AG08396 (cell line): ENCODE measurements at places on chromosomes 16 and 17.

- no peak for DNase-seq
Measured at GRCh38 chr16:50402298-50402895, 33.6 kb upstream of the BRD7 start.

DNA sequence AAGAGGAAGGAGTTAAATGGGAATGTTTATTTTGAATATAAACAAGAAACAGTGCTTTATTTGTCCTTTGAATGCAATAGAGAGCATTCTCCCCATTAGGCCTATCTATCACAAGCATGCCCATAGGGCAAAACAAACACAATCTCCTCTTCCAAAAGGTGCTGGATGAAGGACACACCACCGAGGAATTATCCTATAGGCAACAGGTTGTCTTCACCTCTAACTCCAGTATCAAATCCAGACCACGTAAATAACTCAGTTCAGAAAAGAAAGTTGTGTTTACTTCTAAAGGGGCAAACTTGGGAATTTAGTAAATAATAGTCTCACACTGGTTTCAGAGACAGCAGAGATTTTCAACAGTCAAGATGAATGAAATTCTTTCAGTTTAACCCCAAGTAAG, 83.7 kb upstream of the CLEC18B start:
- no peak for DNase-seq

DNA sequence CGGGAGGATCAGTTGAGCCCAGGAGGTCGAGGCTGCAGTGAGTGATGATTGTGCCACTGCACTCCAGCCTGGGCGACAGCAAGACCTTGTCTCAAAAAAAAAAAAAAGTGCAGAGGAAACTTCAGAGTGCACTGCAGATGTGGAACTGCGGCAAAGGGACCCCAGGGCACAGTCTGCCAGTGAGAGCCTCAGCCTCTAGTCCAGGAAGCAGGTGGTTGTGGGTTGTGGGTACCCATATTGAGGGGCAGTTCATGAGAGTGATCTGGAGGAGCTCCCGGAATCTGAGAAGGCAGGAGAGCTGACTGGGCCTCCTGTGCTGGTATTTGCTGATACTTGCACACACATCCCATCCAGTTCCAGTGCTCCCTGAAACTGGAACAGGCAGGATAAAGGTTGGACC, 13.1 kb downstream of the FOXN1 start:
- no peak for DNase-seq

- no peak for DNase-seq
Measured at GRCh38 chr17:73744411-73744810, 100.2 kb upstream of the SDK2 start.

GRCh38 chr17:82175201-82175600, 37.4 kb downstream of the CCDC57 start:
- no peak for DNase-seq

GRCh38 chr16:76854234-76854633, 336.8 kb upstream of the MON1B start:
- DNase-seq, result no peak

GRCh38 chr16:72169708-72170107, 2.2 kb downstream of the PMFBP1 start:
- DNase-seq, result no peak

- no peak for DNase-seq
Measured at GRCh38 chr16:90020260-90020837, 1.1 kb upstream of the DBNDD1 start.

DNA sequence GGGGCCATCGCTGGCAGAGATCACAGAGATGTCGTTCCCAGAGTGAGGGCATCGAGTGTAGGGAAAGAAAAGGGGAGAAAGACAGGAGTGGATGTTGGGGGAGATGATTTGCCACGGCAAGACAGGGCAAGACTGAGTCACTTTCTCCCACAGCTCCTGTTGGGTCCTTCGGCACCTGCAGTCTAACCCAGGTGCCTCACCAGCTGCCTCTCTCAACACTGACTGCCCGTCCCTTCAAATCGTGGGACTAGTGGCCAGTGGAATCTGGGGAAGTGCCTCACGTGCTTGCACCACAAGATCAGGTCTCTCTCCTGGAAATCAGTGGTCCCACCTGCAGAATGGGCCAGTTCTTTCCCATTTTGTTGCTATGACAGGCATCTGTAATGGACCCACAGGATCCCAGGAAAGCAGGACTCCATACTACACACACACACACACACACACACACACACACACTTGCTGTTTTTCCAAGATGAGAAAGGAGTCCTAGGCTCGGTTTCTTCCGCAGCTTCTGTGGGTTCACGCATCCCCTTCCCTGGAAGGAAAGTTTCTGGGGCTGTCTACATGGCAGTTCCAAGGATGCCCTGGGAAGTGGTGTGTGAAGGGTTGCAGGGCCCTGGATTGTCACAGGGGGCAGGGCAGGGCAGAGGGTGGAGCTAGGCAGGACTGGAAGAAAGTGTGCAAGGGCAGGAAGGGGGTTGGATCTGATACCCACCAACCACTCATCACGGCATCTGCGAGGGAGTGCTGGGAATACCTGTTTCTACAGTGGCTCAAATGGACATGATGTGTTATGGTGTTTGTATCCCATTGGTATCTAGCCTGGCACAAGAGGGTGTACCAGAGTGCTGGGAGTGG, 10.2 kb upstream of the CBX8 start:
- no peak for DNase-seq

- no peak for DNase-seq
Measured at GRCh38 chr16:72199761-72200337, 27.9 kb upstream of the PMFBP1 start.

- no peak for DNase-seq
Measured at GRCh38 chr16:12256921-12257320, 280.4 kb downstream of the SNX29 start.

GRCh38 chr17:72185564-72185963, 64.7 kb downstream of the SOX9 start:
- no peak for DNase-seq

GRCh38 chr17:9837551-9838471, 12.1 kb downstream of the GLP2R start:
- no peak for DNase-seq

- no peak for DNase-seq
Measured at GRCh38 chr16:78224342-78224741, 124.9 kb downstream of the WWOX start.

DNA sequence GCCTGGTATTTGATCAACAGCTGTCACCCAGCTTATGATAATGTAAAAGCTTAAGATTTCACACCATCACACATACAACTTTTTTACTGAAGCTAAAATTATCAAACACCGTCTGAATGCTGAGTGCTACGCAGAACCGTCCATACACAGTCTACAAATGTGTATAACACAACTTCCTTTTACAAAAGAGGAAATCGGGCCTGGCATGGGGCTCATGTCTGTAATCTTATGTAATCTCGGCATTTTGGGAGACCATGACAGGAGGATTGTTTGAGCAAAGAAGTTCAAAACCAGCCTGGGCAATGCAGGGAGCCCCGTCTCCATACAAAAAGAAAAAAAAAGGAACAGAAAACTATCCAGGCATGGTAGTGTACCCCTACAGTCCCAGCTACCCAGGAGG, 19.6 kb upstream of the QRICH2 start:
- DNase-seq, result no peak

GRCh38 chr17:44209786-44210341, 9.6 kb downstream of the UBTF start:
- no peak for DNase-seq

- DNase-seq, result no peak
Measured at GRCh38 chr17:75228305-75228704, 22.8 kb downstream of the NUP85 start.

DNA sequence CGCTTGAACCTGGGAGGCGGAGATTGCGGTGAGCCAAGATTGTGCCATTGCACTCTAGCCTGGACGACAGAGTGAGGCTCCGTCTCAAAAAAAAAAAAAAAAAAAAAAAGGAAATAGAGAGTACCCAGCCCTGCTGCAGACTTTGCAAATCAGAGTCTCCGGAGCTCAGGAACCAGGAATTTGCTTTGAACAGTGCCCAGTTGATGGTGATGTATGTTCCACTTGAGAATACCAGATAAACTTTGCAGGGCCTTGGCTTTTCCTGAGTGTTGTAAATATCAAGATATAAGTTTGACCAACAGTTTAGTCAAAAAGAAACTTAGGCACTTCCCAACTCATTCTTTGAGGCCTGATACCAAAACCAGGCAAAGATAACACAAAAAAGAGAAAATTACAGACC, 30.6 kb upstream of the MAP3K14 start:
- DNase-seq, result no peak

DNA sequence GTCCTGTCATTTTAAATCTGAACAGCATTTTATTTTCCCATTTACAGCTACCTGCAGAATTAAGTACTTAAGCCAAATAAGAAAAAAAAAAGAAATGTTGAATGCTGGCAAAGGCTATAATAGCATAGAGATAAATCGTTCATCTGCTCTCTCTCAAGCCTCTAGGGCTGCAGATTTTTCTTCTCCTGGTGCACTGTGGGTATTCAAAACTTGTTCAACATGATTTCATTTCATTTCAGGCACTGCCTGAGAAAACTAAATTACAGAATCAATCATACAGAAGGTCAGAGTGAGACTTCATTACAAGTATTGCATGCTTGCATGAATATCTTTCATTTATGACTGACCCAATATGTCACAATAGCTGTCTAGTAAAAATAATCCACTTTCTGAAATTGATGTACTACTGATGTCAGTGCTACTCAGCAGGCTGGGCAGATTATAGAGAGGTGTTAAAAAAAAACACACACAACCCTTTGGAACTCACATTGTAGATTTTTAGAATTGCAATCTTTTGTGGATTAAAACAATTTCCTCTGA, 86.2 kb downstream of the TOX3 start:
- no peak for DNase-seq

DNA sequence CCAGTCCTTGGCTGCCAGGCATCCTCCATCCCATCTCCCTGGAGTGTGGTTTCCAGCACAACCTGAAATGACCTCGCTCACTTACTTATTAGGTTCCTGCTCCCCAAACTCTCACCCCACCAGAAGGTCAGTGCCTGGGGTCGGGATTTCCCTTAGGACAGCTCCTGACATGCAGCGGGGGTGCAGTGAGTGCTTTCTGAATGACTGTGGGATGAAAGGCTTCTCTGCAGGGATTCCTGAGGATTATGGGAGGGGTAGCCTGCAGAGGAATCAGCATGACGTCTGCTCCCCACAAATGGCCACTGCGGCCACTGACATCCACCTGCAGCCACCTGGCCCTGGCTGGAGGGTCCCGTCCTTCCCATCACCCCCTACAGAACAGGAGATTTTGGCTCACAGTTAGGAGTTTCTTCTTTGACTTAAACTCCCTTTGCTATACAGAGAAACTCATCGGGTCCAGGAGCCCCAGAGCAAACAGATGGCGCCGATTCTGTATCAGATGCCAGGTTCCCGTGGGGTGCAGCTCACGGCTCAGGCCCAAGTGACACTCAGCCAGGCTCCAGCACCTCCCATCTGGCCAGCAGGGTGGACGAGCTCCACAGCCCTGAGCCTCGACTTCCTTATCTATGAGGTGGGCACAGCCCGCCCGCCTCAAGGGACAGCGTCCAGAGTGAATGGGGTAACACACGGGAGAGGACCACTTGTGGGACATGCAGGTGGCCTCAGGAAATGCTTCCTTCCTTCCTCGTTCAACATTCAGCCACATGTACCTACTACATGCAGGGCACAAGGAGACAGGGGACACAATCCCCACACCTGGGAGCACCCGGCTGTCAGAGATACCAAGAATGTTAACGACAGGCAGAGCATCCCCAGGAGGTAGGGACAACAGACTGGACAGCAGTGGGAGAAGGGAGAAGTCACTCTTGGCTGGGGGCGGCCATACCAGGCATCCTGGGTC, 69.8 kb downstream of the RMI2 start:
- DNase-seq, result no peak

- no peak for DNase-seq
Measured at GRCh38 chr16:87108941-87109340, 208.3 kb downstream of the C16orf95 start.

DNA sequence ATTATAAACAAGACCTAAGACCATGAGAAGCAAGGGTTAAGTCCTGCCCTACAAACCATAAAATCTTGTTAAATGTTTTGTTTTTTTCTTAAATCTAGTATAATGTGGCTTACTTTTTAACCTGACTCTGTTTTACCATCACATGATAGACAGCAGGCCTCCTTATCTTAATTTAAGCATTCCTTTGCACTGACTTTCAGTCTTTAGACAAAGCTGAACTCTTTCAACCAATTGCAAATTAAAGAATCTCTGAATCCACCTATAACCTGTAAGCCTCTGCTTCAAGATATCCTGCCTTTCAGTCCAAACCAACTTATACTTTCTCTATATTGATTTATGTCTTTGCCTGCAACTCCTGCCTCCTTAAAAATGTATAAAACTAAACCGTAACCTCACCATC, 478.5 kb downstream of the GRIN2A start:
- no peak for DNase-seq

GRCh38 chr16:17270111-17270510, 200.6 kb downstream of the XYLT1 start:
- no peak for DNase-seq

DNA sequence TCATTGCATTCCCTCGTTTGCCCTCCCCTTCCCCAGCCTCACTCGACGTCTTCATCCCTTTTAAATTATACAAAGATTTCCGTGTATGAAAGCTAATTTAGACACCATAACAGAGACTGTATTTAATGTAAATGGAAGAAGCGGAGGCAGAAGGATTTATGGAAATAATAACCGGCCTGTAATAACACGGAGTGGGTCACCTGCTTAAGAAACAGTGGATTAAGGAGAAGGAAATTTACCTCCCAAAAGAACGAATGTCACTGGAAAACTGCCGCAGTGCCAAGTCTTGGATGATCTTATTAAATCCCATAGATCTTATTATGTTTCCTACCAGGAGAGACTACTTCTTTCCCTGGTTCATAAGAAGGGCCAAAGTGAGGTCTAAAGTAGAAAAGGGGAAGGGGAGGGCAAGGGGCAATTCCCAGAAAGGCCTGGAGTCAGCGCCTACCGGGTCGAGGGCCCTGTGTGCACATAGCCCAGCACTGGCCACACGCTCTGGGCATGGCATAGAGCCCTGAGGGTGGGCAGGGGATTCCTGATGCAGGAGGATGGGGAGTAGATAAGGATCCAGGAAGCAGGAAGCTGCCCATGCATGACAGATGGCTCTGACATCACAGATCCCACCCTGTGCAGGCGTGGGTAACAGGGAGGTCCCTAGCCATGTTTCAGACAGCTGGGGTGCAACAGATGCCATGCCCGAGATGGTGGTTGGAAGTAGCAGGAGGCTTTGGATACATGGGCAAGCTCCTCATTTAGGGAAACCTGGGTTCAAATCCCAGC, 56.2 kb upstream of the RPL38 start:
- DNase-seq, result no peak

- no peak for DNase-seq
Measured at GRCh38 chr17:57502811-57503241, 242.3 kb downstream of the CCDC182 start.

- no peak for DNase-seq
Measured at GRCh38 chr17:1709403-1709951, 700 bp downstream of the TLCD2 start.

DNA sequence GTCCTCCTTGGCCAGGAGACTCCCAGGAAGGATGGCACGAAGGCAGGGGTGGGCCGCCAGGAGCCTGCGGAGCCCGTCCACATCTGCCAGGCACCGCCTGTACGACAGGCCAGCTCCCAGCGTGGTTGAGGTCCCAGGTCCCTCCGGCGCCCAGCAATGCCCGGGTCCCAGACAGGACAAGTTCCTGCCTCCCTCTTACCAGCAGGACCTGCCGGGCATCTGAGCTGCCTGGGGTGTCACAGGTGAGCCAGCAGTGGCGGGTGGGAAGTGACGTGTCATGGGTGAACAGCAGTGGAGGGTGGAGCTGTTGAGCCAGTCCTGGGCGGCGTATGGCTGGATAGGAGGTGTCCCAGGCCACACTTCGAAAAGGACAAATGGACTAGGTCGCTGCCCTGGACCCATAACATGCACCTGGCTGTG, 15.7 kb upstream of the BAHCC1 start:
- no peak for DNase-seq

GRCh38 chr17:70375406-70375805, 206.1 kb downstream of the KCNJ2 start:
- DNase-seq, result no peak
